ENCODE measurements at places on chromosomes 5 and 9.
A peak's percentile ranks its signal among the peaks of the same experiment; 100 is the strongest.

DNA sequence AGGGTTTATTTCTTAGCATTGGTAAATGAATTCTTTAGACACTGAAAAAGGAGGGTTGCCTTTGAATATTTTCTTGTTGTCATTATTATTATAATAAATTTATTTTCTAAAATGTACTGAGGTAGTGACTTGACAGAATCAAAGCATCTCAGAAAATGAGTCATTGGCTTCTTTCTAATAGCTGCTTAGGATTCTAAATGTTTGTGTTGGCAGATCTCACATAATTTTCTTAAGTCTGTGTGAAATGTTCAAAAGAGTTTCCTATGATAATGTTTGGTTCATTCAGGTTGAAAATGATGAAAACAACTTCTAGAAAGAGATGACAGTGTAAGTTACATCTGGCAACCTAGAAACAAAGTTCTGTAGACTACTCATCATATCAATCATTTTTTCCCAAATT lies 69.7 kb downstream of the SH3GL2 start:
- DNase-seq: no peak

DNA sequence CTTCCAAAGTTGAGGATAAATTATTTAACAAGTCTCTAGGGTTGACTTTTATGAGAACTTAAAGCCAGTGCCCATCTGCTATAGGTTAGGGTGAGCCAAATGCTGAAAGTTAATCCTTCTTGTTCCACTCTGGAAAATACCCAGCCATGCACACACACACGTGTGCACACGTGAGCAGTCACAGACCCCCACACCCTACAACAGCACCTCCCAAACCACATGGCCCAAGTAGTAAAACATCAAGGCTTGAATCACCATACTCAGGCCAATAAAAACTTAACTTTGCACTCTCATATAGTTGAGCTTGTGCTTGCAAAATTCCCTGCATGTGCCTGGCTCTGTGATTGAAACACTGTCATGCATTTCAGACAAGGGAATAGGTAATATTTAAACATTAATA lies 467.6 kb downstream of the ARHGEF28 start:
- DNase-seq: no peak

- DNase-seq: no peak
Observed at GRCh38 chr9:82519332-82519731, 530.8 kb downstream of the SPATA31D1 start.

- no peak for DNase-seq
Observed at GRCh38 chr9:100714372-100715099, 136.7 kb downstream of the CAVIN4 start.

- no peak for DNase-seq
Observed at GRCh38 chr9:77649109-77649812, 1.1 kb upstream of the GNA14 start.

DNA sequence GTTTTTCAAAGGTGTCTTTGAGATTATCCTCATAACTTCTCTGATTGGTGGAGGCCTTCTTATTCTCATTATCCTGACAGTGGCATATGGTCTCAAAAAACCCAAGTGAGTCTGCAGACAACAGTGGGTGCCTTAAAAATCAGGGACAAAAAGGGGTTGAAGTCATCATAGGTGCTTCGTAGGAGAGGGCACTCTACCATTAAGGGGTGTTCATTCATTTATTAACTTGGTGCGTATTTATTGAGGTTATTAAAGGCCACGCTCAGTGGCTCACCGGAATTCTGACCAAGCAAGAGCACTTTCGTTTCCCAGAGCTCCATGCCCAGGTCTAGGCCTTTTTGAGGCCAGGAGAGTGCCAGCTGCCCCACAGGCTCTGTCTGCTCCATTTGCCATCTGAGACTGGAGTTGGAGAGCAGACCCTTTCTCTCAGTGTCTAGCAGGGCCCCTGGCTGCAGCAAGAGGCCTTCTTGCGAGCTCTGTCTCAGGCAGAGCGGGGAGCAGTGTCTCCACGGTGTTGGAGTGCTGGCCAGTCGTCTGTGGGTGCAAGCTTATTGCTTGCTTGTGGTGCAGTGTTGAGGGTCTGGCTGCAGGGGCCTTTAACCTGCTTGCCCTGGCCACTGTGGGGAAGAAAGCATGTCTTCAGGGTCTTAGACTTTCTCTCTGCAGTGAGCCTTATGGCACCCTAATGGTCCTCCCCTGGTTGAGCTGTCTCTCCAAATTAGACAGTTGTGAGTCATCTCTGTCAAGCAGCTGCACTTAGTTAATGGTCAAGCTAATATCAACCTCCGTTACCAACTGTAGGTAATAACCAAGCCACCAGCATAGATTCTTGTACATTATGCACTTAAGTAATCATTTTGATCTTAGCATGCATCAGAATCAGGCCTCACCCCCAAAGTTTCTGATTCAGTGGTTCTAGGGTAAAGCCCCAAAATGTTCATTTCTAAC lies 62.6 kb downstream of the IL31RA start:
- no peak for DNase-seq

- peak; percentile 97 for DNase-seq
Observed at GRCh38 chr5:141560725-141561483, 57.9 kb downstream of the DIAPH1 start.

DNA sequence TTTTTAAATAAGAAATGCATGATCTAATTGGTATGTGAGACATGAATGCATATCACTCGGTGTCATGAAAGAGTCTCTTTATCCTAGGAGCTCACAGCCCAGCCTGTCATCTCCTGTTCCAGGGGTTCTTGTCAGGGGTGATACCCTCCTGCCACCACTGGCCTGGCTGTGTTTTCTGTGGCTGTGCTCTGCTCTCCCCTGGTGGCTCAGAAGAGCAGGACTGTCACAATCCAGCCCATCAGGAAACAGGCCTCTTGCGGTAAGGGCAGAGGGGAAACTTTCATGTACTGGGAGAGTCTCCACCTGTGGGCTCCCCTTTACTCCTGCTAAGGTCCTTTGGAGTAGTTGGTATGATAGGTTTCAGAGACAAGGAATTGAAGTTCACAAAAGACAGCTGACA lies 240.2 kb upstream of the GLRA1 start:
- no peak for DNase-seq

DNA sequence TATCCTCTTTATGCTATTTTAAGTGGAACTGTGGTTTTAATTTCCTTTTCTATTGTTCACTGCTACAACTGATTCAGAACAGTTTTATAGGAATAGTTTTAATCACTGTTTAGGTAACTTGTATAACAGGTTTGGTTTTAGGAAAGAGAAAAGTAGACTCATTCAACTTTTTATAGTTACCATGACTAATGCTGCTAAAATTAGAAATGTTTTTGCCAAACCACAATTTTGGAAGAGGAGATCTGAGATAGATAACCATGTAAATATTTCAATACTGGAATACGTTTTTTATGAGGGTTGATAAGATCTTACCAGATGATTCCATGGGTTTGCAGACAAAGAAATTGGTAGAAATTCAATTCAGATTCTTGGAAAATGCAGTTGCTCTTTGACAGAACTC lies 404.6 kb upstream of the ARRDC3 start:
- DNase-seq: no peak

- no peak for DNase-seq
Observed at GRCh38 chr5:154479944-154480750, 2.1 kb upstream of the HAND1 start.

DNA sequence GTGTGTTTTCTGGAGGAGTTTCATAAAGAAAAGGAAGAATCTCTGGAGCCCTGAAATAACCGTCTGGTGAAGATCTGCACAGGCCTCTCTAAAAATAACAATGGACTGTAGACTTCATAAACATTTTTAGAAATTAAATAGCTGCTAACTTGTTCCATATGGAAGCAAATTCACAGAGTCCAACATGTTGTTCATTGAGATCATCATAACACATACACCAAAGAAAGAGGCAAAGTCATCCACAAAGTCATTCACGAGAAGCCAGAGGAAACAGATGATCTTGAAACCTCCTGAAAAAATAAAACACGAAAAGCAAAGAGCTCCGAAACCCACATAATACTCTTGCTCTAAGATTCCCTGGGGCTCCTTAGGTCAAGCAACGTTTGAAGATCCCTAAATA lies 347.8 kb downstream of the EFNA5 start:
- no peak for DNase-seq

DNA sequence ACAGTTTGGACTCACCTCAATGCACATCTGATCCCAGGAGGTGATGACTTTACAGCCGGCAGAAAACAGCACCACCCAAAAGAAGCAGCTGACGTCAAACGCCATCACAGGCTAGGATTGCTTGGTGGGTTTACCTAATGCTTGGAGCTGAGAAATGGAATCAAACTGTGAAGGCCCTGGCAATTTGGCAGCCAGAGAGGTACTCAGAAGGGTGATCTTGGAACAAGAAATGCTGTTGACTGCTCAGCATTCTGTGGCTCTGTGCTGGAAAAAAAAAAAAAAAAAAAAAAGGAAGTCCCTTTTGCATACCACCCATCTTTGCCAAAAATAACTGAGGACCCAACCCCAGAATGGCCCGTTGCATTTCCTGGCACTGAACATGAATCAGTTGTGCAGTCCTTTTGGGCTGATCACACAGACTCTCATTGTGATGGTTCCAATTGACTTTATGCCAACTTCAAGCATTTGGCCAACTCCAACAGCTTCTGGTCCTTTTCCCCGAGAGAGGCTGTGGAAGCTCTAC lies at the start of gene CD180:
CD180 (minus strand) TSS at position 263 of the 523 bp plus-strand sequence; CDS start at position 105, 158 bp downstream.
- no peak for DNase-seq

DNA sequence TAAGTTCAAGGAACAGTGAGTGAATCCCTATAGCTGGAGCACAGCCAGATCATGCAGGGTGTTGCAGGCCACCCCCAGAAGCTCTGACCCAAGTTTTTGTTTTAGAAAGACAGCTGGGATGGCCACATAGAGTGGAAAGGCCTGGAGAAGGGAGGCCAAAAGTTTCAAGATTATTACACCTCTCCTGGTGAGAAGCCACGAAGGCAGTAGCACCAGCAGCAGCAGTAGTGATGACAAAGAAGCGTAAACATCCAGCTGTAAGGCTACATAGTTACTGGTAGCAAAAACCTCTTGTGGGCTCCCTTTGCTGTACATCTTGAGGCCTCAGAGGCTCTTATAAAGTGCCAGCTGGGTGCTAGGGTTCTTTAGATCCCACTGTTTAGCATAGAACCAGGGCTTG lies 11.8 kb downstream of the ADAMTSL1 start:
- DNase-seq: no peak

DNA sequence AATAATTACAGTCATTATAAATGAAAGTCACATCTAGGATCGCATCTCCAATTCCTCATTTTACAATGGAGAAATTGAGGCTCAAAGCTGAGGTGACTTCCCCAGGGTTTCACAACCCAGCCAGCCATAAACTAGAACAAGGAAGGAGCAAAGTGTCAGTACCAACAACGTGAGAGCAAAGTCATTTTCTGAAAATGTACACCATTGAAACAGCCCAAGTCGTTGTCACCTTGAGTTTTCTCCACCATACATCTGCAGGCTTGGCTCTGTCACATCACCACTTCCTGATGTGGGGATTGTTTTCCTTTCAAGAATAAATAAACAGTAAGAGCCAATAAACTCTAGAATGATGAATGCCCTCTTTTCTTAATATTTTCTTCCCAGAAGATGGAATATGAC lies 184.5 kb upstream of the PTGER4 start:
- no peak for DNase-seq

GRCh38 chr5:131794586-131794985 lies 2.2 kb downstream of the FNIP1 start:
- DNase-seq: no peak

DNA sequence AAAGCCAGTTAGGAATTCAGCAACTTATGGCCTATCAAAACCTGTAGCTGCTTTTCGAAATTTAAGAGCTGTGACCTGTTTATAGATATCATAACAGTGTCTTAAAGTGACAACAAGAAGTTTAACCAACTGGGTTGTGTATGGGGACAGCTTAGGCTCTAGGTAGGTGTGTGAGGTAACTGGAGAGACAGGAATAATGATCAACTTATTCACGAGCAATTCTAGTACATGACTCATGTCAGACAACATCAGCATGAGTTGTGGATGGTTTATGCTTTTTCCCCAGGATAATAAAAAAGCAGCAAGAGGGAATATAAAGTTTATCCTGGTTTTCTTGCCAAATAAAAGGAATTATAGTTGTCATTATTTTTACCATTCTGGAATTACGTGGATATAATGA lies 88.6 kb downstream of the GDNF start:
- DNase-seq: no peak

DNA sequence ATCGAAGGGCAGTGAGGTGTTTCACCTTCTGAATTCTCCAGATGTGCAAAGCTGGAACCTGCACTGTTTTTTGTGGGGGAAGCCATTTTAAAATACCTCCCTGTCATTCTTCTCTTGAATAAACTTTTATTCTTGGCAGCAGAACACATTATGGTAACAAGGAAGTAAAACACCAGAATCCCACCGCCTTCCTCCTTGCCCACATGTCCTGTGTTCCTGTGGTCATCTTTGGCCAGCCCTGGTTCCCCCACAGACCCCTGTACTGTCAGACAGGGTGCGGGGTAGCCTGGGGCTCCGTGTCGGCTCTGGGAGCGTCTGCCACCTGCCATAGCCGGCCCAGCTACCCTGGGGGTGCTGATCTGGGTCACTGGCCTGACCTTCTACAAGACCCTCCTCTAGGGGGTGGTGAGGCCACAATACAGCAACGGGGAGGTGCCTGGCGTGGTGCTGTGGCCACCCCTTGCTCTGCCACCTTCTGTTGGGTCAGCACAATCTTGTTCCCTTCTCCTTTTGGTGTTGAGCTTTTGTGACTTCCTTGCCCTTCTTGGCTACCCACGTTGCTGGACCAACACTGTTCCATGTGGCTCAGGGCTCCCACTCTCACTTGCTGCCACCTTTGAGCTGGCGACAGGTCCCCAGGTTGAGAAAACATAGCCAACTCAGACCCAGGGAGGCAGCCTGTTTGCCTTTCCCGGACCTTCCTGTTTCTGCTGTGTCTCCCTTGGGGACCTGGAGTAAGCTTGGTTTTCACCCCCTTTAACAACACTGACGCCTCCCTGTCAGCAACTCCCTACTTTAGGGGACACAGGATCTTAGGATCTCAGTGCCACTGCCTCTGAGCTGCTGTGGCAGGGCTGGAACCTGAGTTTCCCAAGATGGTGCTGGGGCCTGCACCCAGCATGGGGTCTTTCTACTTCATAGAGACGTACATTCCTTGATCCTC lies 4.8 kb downstream of the WNK2 start:
- DNase-seq: no peak

DNA sequence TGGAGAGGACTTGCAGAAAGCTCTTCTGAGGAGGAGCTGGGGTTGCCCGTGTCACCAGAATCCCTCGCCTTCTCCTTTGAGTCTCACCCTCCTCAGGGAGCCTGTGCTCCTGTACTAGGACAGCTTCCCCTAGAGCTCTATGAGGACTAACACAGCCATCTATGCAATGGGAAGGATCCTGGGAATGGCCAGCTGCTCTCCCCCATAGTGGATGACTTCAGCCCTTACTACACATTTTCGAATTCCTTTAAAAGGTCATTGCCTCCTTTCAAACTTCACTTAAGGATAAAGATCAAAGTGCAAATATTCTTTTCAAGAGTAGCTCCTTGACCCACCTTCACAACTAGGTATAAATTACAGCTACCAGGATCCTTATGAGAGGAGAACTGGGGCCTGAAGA lies 55.1 kb downstream of the PRDM6 start:
- DNase-seq: no peak

DNA sequence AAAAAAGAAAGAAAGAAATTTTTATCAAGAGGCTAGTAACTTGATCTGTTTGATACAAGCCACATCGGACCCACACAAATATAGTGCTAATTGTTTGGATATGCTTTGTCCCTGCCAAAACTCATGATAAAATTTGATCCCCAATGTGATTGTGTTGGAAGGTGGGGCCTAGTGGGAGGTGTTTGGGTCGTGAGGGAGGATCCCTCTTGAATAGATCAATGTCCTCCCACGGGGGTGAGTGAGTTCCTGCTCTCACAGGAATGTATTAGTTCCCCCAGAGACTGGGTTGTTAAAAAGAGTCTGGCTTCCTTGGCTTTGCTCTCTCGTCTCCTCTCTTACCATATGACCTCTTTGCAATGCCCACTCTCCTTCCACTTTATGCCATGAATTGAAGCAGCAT lies 80.6 kb upstream of the CPLX2 start:
- DNase-seq: no peak

- no peak for DNase-seq
Observed at GRCh38 chr5:51895834-51896233, 512.6 kb downstream of the ISL1 start.

Measured in iPS DF 19.7 (cell line).